ENCODE measurements at places on chromosomes 11 and 22.

GRCh38 chr22:37708580-37709444 is 12.0 kb downstream of the TRIOBP start:
- DNase-seq, result no peak

GRCh38 chr22:38890377-38890776 is 18.4 kb upstream of the CBX6 start:
- no peak for DNase-seq

DNA sequence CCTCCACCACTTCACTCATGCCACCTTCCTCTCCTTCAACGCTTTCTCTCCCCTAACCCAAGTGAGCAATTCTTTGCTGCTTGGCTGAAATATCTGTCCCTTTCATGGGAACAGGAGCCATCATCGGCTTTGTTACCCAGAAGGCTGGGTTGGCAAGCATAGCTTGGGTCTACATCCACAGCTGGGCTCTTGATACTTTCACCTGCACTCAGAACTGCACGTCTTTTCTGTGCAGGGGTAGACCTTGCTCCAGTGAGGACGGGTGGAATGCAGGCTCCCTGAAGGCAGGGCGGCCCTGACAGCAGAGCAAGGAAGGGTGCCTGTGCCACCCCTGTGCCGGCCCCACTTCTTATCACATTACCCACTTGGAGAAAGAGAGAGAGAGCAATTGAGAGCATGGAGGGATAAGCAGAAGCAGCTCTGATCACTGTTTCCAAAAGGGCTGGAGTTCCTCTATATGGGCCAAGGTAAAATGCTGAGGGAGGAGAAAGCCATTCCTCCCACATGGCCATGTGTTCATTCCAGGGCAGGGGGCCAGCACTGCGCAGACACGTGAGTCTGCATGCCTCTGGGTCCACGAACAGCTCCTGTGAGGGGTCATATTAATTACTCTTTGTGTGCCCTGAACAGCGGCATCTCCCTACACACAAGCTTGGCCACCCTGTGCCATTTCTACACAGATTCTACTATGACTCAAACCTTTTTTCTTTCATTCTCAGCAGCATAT is 181.8 kb downstream of the BUD13 start:
- DNase-seq, result no peak

GRCh38 chr22:32338757-32339156 is 18.9 kb upstream of the RFPL3 start:
- DNase-seq, result no peak

DNA sequence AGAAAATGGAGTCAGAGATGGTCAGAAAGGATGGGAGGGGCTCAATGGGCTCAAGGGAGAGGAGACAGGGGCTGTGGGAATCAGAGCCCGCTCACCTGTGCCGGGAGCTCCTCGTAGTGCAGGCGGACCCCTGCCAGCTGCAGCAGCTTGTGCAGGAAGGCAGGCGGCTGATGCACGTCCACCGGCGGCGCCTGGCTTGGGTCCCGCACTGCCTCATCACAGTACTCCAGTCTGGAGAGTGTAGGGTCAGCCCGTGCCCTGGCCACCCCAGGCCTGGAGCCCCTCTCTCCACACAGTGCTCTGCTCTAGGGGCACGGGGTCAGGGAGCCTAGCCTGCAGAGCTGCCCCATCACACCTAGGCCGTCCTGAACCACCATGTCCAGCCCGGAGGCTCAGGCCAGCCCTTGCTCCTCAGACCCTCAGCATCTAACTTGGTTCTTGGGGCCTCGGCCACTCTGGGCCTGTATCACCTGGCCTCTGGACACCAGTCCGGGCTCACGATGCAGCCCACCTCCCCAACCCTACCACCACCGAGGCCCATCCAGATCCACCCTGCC is 3.8 kb downstream of the ATG2A start:
- no peak for DNase-seq

GRCh38 chr11:77410076-77410827 is 63.6 kb downstream of the PAK1 start:
- DNase-seq, result no peak

All from ascending aorta (tissue), 2 donors.